ENCODE measurements at places on chromosomes 6 and 20.

GRCh38 chr20:34637245-34638038, 39.5 kb downstream of the PIGU start:
- DNase-seq = no peak

GRCh38 chr6:39778581-39779255, 13.5 kb upstream of the DAAM2 start:
- no peak for DNase-seq

DNA sequence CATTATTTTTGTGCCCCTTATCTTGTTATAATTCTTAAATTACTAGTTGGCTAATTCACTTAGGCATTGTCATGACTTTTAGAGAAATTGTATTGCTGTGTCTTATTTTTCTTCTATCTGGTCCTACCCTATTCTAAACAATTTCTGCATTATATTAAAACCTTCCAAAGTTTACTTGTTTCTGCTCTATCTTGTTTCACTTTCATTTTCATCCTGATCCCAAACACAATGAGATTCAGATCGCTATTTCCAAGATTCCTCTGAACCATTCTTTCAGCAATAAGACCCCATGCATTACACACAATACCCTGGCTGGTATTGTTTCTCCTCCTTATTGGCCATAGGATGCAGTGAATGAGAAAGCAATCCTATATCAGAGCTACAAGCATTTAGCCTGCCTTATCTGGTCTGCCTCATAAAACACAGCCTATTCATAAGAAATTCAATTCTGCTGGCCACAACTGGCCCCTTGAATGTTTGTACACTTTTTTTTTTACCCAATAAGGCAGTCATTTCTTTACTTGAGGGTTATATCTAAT, 69.9 kb upstream of the POU3F2 start:
- DNase-seq = no peak

- DNase-seq = no peak
Measured at GRCh38 chr20:32582659-32583580, 2.2 kb downstream of the NOL4L start.

GRCh38 chr6:116145803-116146675, 20.1 kb upstream of the COL10A1 start:
- no peak for DNase-seq

GRCh38 chr6:87146363-87146762, 9.0 kb upstream of the ZNF292 start:
- no peak for DNase-seq

GRCh38 chr20:35286077-35286898, 1.7 kb upstream of the EIF6 start:
- no peak for DNase-seq

GRCh38 chr6:33809594-33809993, 5.8 kb upstream of the MLN start:
- no peak for DNase-seq

DNA sequence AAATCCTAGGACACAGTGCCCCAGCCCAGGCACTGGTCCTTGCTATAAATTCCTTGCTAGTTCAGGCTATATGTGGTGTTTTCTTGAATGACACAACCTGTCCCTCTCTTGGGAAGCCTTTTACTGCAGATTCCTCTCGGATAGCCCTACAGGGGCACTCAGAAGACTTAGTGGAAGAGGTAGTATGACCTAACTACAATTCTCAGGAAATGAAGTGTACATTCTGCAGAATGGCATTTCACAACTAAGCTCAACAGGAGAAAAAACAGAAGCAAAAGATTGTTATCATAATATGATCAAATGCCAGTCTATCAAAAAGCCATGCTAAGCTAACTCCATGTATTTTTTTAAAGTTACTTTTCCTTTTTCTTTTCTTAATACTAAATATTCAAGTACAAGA, 66.3 kb upstream of the FBXL4 start:
- DNase-seq = no peak

DNA sequence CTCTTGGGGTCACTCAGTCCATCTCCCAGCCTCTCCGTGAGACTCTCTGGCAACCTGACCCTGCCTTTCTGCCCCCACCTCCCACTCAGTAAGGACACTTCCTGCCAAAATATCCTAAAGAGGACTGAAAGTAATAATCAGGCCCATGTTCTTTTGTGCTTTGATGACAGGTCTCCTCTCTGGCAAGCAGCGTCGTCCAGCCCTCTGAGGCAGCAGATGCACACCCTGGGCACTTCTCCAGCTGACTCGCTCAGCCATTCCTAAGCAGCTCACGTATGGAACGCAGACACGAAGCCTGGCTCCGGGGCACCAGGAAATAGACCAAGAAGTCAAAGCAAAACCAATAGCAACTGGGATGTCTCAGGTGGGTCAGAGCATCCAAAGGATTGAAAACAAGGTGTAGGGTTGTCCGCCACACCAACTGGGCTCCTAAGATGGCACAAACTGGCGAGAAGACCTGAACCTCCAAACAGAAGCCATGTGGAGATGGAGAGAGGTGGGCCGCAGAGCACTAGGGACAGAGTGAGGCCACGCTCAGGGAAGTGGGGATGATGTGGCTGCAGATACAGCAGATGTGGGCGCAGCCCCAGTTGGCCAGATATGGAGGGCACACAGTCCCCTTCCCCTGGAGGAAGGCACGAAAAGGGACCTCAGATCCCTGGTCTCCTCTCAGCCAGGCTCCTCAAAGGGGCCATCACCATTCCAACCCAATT, 99.3 kb downstream of the PRND start:
- DNase-seq = no peak

GRCh38 chr6:2853769-2854395, 12.2 kb upstream of the SERPINB1 start:
- DNase-seq = peak; percentile 86

GRCh38 chr6:24692003-24692402, 25.1 kb downstream of the ACOT13 start:
- no peak for DNase-seq

DNA sequence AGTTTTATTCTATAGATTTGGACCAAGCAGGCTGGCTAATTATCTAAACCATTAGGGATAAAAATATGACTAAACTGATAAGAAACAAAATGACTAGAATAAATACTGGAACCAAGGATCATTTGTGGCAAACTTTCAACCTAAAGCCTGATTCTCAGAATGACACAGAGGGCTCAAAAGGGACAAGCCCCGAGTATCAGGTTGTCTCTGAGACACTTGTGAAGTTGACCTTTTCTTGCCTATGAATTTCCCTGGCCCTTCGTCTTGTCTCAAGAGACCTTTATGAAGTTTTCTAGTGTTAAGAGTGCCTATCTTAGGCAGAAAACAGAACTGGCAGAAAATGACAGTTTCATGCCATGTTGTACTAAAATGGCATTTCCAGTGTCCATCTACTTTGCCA, 68.3 kb downstream of the IMPG1 start:
- DNase-seq = no peak

- no peak for DNase-seq
Measured at GRCh38 chr20:16115911-16116552, 457.2 kb downstream of the KIF16B start.

DNA sequence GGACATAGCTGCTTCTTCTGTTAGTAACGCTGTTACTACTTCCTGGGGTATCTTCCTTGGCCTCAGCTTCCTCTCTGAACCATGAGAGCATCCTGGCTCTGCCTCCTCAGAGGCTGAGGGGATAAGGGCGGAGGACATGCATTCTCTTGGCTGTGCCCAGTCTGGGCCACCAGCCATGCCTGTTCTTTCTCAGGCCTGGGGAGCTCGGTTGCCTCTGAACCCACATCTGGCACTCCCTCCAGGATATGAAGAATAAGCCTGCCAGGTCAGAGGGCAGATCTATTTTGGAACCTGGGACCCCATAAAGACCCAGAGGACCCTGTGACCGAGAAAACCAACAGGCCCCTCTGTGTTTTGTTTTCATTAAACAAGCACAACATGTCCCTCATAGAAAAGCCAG, 6.6 kb upstream of the ANGPT4 start:
- DNase-seq = no peak

DNA sequence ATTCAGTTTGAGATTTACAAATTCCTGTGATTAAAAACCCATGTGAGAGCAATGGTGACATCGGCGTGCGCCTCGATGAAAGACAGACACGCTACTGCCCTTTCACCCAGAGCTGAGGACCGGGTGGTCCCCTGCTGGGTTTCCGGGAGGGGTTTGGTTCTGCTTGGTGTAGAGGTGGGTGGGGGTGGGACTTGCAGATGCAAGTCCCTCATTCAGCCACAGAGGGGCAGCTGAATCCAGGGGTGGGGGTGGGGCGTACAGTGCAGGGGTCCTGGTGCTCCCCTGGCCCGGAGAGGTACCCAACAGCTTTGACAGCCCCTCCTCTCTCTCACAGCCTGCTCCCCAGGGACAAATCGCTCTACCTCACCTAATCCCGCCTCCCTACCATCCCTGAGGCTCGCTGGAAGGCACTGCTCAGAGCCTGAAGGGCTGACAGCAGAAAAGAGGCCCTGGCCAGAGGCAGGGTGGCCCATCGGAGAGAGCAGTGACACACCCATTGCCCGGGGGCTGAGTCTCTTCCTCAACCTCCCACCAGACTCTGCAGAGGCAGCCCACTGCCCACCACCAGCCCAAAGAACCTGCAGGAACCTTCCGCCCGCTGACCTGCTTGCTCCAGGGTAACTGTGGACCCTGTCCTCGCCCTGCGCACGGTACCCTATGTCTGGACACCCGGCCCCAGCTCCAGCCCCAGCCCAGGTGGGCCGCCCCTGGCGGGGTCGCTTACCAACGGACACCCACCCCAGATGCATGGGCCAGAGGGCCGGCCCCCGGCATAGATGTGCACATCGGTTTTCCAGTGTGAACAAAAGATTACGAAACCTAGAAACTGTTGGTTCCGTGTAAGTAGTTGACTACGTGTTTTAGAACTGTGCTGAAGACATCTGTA, 118.4 kb downstream of the JPH2 start:
- DNase-seq = no peak

DNA sequence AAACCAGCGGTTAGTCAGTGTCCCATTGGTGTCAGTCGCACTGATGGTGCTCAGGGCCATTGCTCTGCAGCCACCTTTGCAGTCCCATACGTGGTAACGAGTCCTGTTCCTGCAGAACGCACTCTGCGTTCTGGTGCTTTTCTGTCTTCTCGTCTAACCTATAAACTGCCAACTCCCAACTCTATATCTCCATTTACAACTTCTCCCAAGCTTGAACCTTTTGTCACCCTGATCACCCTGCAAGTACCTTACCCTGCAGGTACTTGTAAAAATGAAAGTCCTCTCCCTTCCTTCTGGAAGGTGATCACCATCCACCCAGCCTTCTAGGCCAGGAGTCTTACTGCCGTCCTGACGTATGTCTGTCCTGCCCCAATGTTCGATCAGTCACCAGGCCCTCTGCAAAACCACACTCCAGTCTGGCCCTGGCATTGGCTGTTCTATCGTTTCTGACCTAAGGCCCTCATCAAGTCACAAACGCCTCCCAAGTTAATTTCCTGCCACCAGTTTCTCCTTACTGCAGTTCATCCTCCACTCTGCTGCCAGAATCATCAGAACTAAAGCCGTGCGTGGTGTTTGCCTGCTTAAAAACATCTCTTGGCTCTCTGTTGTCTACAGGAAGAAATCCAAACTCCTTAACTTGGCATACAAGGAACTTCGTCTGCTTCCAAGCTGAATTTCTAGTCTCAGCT, 7.9 kb downstream of the RREB1 start:
- DNase-seq = no peak

DNA sequence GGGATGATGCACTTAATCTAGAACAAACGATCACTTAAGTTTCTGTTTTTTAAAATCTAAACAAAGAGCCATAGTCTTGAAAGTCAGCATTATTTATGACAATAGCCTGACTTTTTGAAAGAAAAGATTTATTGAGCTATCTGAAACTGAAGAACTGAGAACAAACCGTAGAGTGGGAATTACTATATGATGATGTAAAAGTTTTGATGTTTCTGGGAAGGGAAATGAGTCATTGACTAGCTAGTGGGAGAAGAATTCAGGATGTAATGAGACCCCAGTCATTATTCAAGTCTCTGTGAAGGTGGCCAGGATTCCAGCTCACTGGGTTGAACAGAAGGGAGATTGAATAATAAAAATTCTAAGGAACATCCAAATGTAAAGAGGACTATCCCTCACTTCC, 83.4 kb upstream of the FABP7 start:
- DNase-seq = no peak
